AG09319 (cell line): ENCODE measurements at places on chromosomes 3 and 15.
A peak's percentile ranks its signal among the peaks of the same experiment; 100 is the strongest.

DNA sequence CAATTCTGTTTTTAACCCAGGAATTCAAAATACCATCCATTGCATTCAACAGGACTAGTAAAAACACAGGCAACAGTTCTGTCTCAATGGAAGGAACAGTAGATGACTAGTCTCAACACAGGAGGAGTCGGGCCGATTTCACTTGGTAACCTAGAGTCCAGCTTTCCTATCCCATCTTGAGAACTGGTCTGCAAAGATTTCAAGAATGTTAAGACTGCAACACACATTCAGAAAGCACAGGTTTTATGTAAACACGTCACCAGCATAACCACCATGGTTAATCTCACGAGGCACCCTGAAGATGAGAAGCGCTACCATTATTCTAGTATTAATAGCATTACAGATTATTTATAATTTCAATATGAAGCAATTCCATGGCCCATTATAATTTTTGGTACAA is 22.0 kb downstream of the UQCC5 start:
- DNase-seq, result no peak

GRCh38 chr3:59953104-59953503 is 903.3 kb upstream of the CFAP20DC start:
- no peak for DNase-seq

GRCh38 chr3:152230370-152230769 is 38.4 kb upstream of the MBNL1 start:
- DNase-seq, result no peak

DNA sequence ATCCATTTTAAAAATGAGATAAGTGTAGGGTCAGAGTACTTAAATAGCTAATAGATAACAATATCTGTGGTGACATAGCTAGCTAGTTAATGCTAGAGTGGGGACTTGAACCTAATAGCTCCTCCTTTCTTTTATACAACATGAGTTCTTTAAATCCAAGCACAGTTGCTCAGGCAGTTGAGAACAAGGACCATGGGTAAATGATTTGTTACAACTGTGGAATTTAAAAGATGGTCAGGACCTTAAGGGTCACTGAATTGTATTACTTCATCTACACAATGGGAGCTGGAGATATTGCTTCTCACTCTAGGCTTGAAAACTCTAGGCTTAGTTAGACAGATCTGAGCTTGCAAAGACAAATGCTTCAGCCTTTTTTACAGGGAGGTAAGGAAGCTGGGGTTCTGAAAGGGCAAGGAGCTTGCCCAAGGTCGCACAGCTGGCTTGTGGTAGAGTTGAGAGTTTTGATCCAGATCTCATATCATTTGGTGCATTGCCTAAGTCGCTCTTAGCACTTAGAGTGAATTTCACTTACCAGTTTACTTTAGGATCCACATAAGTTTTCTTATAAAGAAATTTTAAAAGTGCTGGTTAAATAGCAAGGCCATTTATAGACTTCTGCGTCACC is 90.2 kb downstream of the EDEM1 start:
- DNase-seq, result no peak

- DNase-seq, result no peak
These were observed 245.6 kb upstream of the LRTM1 start for GRCh38 chr3:55173504-55173903.

DNA sequence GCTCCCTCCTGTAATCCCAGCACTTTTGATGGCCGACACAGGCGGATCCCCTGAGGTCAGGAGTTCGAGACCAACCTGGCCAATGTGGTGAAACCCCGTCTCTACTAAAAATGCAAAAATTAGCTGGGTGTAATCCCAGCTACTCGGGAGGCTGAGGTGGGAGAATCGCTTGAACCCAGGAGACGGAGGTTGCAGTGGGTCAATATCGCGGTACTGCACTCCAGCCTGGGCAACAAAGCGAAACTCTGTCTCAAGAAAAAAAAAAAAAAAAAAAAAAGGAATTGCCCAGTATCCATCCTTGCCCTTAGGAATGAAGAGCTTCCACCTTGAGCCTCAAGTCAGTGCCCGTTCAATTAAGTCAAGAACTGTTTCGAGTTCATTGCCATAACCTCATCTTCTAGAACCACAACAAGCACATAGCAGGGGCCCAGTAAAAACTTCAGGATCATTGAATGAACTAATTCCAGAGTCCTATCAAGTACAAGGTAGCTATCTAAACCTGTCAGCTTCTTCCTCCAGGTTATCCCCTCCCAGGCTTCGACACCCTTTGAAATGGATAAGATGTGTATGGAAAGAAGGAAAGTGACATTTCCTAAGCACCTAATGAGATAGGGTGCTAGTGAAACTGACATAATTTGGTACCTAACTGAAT is 826 bp downstream of the DBR1 start:
- DNase-seq, result no peak

DNA sequence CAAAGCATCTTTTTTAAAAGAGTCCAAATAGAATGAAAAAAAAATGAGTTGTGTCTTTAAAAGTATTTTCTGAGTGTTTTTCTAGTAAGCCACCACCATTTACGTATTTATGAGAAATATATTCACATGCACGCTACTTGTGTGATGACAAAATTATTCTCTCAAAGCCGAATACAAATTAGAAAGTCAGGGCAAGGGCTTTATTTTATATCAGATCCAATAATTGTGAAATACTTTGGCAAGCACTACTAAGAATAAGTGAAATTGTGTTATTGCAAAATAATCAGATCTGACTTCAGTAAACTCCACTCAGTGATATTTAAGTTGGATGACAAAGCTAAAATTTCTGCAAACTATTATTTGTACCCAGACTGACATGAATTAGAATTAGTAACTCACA is 589.3 kb upstream of the KCNMB2 start:
- peak; percentile 62 for DNase-seq

DNA sequence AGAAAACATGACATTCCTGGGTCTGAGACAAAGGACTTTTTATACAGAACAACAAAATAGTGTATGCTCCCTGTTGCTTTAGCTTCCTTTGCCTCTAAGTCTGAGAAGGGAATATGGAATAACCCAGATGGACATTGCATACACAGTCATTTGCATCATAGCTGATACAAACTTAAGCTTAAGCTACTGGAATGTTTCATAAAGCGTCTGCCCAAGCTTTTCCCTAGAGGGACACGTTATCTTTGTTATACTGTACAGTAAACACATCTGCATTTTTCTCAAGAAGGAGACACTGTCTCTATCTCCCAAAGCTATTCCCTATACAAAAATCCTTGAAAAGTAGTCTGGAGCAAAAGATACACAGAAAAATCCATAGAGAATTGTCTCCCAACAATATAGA is 775.0 kb downstream of the DIPK2A start:
- DNase-seq, result no peak

GRCh38 chr3:113953677-113954076 is 5.9 kb downstream of the ZDHHC23 start:
- DNase-seq, result no peak

GRCh38 chr3:165254812-165255211 is 58.6 kb upstream of the SLITRK3 start:
- DNase-seq, result no peak

GRCh38 chr3:177807150-177807875 is 610.0 kb upstream of the TBL1XR1 start:
- DNase-seq, result no peak

DNA sequence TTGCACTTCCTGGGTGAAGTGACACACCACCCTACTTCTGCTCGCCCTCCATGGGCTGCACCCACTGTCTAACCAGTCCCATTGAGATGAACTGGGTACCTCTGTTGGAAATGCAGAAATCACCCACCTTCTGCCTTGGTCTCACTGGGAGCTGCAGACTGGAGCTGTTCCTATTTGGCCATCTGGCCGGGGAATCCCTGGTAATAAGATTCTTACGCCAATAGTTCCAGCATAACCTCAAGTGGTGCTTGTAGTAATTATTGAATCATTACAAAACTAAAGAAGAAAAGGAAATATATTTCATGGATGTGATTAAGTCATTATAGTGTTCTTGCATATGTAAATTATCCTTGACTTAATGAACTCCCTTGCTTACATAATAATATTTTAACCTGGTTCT is 841.9 kb downstream of the CADM2 start:
- no peak for DNase-seq

DNA sequence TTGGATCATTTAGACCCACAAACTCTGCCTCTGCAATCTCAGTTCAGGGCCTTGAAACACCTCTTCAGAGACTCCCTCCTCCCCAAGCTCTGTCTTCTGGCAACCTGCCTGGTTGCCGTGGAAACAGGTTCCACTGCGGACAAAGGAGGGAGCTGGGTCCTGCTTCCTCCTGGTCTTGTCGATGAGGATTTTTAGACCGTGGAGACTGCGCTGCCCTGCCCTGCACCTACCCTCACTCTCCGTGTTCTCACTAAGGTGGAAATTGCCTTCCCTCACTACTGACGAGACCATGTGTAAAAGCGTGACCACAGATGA is at the start of gene RTP1:
Gene RTP1 (plus strand): TSS at position 152 of the 315 bp plus-strand sequence. CDS start 30 bp downstream, at position 182.
- no peak for DNase-seq

DNA sequence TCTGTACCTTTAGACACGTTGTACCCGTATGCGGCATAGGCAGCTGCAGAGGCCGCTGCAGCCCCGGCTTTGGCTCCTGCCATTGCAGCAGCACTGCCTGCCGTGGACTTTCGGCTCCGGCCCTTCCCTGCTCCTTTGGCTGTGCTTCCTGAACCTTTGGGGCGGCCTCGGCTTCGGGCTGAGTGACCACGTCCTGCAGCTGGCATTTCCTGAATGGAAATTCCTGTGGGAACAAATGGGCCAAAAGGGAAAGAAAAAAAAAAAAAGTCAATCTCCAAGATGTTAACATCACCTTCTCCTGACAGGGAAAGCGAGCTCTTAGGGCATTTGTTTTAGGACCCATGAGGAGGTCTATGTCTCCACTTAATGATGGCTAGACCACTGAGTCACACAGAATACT is 29.6 kb downstream of the CHAC1 start:
- no peak for DNase-seq

- DNase-seq, result no peak
These were observed 23.2 kb downstream of the IRAK2 start for GRCh38 chr3:10187944-10188343.

GRCh38 chr3:191873736-191874135 is 412.8 kb downstream of the PYDC2 start:
- DNase-seq, result no peak

DNA sequence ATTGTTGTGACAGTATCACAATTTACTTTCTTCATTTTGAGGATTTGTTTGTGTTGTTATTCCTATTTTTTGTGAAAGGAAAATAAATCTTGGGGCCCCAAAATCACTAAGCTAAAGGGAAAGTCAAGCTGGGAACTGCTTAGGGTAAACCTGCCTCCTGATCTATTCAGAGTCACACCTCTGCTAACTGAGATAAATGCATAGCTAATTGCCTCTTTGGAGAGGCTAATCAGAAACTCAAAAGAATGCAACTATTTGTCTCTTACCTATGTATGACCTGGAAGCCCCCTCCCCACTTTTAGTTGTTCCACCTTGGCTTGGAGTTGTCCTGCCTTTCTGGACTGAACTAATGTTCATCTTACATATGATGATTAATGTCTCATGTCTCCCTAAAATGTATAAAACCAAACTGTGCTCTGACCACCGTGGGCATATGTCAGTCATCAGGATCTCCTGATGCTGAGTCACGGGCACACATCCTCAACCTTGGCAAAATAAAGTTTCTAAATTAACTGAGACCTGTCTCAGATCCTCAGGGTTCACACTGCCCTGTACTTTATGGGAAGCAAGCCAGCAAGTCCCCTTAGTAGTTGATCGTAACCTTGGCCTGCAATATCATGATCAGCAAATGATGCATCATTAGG is 523.2 kb upstream of the GOLIM4 start:
- no peak for DNase-seq

DNA sequence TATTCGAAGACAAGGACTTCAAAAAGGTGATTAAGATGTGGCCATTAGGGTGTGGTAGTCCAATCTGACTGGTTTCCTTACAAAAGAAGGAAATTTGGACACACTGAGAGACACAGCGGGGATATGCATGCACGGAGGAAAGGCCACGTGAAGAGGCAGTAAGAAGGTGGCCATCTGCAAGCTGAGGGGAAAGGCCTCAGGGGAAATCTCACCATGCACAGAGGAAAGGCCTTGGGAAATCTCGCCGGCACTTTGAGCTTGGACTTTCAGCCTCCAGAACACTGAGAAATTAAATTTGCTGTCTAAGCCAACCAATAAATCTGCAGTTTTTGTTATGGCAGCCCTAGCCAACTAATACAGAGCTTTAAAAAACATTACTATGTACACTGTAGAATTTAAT is 78.8 kb downstream of the DLG1 start:
- DNase-seq, result no peak

- no peak for DNase-seq
These were observed 72.3 kb downstream of the THSD4 start for GRCh38 chr15:71187526-71187925.

DNA sequence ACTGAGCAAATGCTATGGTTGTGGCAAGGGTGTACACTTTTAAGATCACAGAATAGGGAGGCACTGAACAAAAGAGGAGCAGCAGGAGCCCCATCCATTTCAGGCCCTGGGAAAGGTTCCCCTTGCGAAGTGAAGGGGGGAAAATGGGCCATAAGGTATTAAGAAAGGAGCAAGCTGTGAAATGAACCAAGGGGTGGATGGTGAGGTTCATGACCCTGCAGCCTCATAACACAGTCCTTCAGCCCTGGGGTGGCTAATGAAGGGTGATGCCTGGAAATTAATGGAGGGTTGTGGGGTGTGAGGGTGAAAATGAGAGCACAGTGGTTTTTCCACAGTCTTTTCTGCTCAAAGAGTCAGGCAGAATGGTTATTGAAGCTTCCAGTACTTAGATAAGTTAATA is 150.1 kb downstream of the PDZRN3 start:
- DNase-seq, result no peak

- DNase-seq, result no peak
These were observed 141.7 kb downstream of the NR1D2 start for GRCh38 chr3:24086617-24087404.

GRCh38 chr3:15064299-15064834 is 748 bp downstream of the MRPS25 start:
- DNase-seq, result no peak

DNA sequence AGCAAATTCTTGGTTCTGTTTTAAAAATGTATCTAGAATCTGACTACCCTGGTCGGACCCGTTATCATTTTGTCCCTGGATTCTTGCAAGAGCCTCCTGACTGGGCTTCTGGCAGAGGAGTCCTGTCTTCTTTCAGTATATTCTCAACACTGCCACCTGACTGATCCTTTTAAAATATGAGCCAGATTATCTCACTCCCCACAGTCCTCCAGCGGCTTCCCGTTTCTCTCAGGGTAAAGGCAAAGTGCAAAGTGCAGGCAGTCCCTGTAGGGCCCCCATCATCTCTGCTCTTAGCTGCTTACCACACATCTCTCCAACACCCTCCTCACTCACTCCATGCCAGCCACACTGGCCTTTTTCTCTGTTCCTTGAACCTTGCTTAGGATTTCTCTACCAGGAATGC is 28.4 kb downstream of the CRTC3 start:
- no peak for DNase-seq

DNA sequence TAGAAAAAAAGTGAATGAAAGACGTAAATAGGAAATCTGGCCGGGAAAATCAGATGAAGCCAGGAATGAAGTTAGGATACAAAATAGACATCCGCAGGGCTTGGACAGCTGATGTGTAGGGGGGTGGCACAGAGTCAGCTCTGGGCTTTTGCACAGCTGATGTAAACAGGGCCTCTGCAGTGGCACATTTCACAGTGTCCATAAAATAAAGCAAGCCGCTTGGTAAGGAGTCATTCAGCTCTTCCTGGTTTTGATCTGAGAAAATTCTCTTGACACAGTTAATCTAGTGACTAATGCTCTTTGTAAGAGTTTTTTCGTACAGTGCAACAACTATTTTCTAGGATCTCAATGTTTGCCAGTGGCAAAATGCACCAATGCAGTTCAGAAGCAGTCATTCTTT is 153.3 kb downstream of the USP13 start:
- no peak for DNase-seq

GRCh38 chr3:115401851-115402501 is 221.3 kb upstream of the GAP43 start:
- DNase-seq, result no peak

- DNase-seq, result no peak
These were observed 496.8 kb upstream of the ARRDC4 start for GRCh38 chr15:97463696-97464095.
